ENCODE measurements at places on chromosomes 5 and 9.

- DNase-seq = no peak
Measured at GRCh38 chr9:82247318-82247717, 258.7 kb downstream of the SPATA31D1 start.

DNA sequence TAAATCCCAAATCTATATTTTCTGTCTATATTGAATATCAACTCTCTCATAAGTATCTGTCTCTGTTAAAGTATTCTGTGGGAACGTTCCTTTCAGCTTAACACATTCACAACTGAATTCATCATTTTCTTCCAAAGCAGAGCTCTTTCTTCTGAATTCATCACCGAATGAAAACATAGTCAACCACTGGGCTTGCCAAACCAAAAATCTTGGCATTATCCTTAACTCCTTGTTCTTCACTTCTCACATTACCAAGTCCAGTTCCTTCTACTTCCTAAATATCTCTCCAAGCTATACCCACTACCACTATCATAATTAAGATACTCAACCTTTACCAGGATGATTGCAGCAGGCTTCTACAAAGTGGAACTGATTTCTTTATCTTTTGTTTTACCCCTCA, 559.8 kb downstream of the MAT2B start:
- no peak for DNase-seq

DNA sequence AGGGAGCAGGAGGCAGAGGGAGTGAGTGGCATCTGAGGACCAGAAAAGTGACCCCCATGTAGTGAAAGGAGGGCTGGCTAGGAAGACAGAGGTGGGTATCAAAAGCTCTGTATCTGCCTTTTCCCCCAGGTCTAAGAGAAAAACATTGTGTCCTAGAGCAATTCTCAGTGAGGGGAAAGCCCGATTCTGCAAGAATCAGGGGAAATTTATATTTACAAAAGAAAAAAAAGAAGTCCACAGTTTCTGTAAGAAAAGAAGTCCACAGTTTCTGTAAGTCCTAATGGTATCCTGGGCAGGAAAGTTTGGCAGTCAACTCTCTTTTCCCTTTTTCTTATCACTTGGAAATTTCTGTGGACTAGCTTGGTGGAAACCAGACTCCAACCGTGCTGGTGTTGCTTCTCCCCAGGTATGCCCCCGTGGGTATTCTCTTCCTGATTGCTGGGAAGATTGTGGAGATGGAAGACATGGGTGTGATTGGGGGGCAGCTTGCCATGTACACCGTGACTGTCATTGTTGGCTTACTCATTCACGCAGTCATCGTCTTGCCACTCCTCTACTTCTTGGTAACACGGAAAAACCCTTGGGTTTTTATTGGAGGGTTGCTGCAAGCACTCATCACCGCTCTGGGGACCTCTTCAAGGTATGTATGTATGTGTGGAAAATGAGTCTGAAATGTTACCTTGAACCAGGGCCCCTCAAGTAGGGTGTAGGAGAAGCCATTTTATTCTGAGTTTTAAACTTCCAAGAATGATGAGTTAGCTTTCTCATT, 73.0 kb downstream of the SLC1A3 start:
- no peak for DNase-seq

GRCh38 chr5:32589942-32590869, 4.8 kb downstream of the SUB1 start:
- DNase-seq = peak; percentile 65

GRCh38 chr5:389197-389821, 53.7 kb upstream of the EXOC3 start:
- no peak for DNase-seq

GRCh38 chr5:66643387-66643786, 47.2 kb downstream of the MAST4 start:
- DNase-seq = no peak

GRCh38 chr5:87408204-87408603, 4.5 kb downstream of the CCNH start:
- DNase-seq = no peak

DNA sequence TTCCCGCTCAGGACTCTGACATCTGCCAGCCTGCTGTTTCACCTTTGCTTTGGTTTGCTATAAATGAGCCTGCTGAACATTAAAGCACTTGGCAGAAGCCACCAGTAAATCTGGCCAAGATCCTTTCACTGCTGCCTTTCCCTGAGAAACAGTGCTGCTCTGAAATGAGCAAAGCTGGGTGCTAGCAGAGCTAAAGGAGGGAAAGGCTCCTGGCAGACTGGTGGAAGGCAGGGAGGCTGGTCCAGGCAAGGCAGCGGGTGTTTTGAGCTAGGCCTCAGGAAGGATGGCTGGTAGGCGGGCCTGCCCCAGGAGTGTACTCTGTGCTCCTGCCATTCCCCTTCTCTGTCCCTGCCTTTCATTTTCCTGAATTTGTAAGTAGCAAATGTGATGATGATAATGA, 52.5 kb upstream of the PTGS1 start:
- DNase-seq = no peak

GRCh38 chr9:98575379-98576346, 133.1 kb downstream of the GABBR2 start:
- no peak for DNase-seq

GRCh38 chr5:32434221-32434620, 10.3 kb downstream of the ZFR start:
- DNase-seq = no peak

DNA sequence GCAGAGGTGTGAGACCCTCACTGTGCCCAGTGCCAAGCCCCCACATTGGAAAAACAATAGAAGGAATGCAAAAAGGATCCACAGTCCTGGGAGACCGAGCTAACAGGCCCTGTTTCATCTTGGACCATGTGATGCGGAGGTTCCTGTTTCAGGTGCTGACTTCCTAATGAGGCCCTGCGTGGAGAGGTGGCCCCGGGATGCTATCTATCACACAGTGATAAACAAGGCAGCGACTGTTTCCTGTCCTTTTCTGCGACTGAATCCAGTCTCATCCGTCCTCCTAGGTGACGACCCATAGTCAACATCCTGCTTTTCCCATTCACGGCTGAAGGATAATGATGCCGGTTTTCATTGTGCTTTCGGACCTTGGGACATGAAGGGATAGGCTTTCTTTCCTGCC, 56.4 kb upstream of the BOD1 start:
- DNase-seq = no peak

- no peak for DNase-seq
Measured at GRCh38 chr5:2135833-2136232, 253.1 kb upstream of the IRX4 start.

DNA sequence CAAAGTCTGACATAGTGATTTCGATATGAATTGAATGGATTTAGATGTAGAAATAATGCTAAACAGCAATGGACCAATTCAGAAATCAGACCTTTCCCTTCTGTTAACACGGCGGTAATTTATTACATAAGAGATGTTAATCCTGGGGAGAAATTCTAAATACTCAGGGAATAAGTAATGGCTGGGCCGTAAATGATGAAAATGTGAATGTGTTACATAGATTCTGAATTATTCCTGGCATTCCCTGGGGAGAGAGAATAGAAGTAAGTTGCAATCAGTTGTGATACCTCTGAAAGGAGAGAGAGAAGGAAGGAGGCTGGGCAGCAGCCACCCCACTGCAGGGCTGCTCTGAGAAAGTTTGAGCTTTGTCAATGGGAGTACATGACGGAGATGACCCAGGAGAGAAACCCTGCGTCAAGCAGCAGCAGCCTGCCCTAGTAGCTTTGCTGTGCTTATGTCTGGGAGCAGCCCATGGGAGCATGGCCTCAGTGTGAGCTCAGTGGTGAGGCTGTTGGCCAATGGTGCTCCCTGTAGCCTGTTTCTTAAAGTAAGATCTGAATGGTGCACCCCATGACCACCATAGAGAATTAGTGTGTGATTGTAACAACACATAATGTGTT, 420.1 kb downstream of the MTRR start:
- DNase-seq = no peak

- no peak for DNase-seq
Measured at GRCh38 chr9:80552931-80553330, 981.2 kb downstream of the TLE4 start.

- DNase-seq = no peak
Measured at GRCh38 chr9:94663140-94663539, 23.8 kb upstream of the FBP1 start.

DNA sequence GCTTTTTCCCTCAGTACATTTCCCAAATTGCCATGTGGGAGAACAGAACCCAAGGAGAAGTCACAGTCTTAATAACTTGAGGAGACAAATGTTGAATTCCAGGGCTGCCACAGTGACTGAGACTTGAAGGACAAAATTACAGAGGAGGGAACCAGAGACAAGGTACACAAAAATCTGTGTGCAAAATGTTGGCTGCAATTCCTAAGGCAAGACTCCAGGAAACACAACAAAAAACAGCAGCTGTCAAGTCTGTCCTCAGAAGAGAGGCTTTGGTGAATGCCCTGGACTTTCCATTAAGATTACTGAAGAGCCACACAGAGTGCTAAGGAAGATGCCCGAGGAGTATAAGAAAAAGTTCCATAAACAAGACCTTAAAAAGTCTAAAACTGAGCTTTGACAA, 21.1 kb downstream of the AP3B1 start:
- no peak for DNase-seq

DNA sequence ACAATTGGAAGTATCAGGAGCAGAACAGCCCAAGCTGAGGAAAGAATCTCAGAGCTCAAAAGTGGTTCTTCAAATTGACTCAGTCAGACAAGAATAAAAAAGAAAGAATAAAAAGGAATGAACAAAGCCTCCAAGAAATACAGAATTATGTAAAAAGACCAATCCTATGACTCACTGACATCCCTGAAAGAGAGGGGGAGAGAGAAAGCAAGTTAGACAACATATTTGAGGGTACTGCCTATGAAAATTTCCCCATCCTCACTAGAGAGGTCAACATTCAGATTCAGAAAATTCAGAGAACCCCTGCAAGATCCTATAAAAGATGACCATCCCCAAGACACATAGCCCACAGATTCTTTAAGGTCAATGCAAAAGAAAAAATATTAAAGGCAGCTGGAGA, 173.2 kb downstream of the ALDH1A1 start:
- no peak for DNase-seq

GRCh38 chr9:137973829-137974416, 96.3 kb downstream of the CACNA1B start:
- no peak for DNase-seq

DNA sequence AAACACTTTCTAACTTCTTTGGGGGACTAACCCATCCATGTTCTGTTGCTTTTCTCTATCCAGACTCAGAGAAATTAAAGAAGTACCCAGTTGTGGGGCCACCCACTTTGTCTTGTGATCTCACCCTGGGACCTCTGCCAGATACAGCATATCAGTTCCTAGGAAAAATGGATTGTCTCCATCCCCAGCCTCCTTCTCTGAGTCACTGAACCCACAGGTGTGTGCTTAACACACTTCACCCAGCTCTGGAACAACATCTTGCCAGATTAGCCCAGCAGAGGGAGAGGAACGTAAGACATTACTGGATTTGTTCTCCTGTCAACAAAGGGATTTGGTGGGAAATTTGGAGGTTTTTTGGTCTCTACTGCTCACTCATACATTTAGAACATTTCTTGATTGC, 19.2 kb downstream of the FAM240B start:
- no peak for DNase-seq

DNA sequence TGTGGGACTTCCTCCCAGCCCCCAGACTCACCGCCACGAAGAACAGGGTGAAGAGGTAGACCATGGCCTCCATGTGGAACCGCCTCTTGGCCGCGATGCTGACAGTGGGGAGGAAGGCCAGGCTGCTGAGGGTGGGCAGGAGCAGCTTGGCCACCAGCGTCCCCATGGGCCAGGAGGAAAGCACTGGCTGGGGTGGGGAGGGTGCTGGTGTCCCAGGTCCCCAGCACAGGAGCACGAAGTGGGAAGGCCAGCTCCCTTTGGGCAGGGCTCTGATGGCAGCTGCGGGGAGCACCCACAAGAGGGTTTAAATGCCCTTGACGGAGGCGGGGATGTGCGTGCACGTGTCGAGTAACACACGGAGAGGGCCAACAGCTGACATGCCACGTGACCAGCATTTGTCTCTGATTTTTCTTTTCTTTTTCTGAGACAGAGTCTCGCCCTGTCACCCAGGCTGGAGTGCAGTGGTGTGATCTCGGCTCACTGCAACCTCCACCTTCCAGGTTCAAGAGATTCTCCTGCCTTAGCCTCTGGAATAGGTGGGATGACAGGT, at the start of gene MYMK:
Gene MYMK, minus strand, starts transcription at position 281 of the 550 bp plus-strand sequence. Its CDS starts 115 bp downstream, at position 166.
- no peak for DNase-seq

GRCh38 chr5:139389701-139390638, at the start of gene MZB1:
TSS of gene MZB1 (minus strand) at chr5:139389913. CDS start at chr5:139389856, 57 bp downstream.
- peak; percentile 97 for DNase-seq
